ENCODE measurements at places on chromosomes 3 and 15. TPM values are rescaled to one million over a fixed set of nuclear protein-coding genes. Genes with fewer than 3 reads are reported as not detected.

DNA sequence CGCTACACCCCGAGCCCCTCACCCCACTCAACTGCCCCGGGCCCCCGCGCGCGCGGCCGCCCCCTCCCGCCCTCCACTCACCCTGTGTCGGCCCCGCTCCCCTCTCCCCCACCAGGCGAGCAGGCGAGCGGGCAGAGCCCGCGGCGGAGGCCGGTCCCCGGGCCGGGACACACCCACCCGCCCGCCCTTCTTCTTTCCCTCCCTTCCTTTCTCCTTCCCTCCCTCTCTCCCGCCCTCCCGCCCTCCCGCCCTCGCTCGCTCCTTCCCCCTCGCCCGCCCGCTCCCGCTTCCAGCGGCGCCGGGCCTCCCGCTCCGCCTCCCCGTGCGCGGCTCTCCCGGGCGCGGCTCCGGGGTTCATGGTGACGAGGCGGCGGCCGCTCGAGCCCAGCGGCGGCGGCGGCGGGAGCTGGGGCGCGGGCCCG lies at the start of gene CTDSPL:
Gene CTDSPL (plus strand): TSS at position 261 of the 422 bp plus-strand sequence. CDS start 320 bp downstream, outside the sequence.
- H3K27me3 ChIP-seq: peaks cover 6% of the 10 kb centered on the region
- peak; percentile 85 for DNase-seq
- peak within 1 kb of the TSS; percentile 70 for H3K27ac ChIP-seq
- H3K36me3 ChIP-seq: no peaks in the 10 kb centered on the region

Gene SCAANT1
- total RNA-seq: not detected

- H3K4me3 ChIP-seq: no peak overlapping the region
- peaks cover 50% of the 10 kb centered on the region for H3K4me1 ChIP-seq
- peaks cover 19% of the 10 kb centered on the region for H3K36me3 ChIP-seq
- H3K27me3 ChIP-seq: no peaks in the 10 kb centered on the region
Observed at GRCh38 chr3:42123012-42123581, 31.9 kb downstream of the TRAK1 start.

DNA sequence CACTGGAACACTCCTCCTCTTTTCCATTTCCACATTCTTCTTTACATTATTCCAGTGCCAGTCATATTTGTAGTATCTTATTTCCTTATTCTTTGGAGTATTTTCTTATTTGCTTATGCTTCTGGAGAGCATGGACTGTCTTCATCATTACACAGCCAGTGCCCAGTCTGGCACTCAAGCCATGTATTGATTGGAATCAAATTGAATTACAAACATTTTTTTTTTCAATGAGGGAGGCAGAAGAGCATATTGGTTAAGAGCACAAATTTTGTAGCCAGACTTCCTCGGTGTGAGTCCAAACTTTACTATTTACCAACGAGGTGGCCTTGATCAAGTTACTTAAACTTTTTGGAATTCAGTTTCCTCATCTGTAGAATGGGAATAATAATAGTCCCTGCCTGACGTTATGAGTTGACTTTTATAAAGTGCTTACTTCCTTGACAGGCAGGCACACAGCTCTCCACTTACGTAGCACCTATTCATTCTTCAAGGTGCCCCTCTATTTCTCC lies 186.6 kb upstream of the BCL6 start:
- no peaks in the 10 kb centered on the region for H3K36me3 ChIP-seq
- H3K27ac ChIP-seq: no peak overlapping the region
- no peak overlapping the region for H3K4me3 ChIP-seq
- peaks cover 33% of the 10 kb centered on the region for H3K4me1 ChIP-seq

GRCh38 chr15:76366714-76367113 lies 30.1 kb downstream of the ISL2 start:
- H3K27ac ChIP-seq: no peak overlapping the region
- H3K4me3 ChIP-seq: no peak overlapping the region

Gene PRR20G
- total RNA-seq: not detected

Gene CPNE9
- total RNA-seq: not detected

Gene TNNC1
- 1.4 TPM for total RNA-seq

Measured in spleen (tissue), 13 donors.